ENCODE measurements at places on chromosomes 13 and 19.

GRCh38 chr13:111533900-111534683 is 213.7 kb downstream of the TEX29 start:
- no peak for DNase-seq

DNA sequence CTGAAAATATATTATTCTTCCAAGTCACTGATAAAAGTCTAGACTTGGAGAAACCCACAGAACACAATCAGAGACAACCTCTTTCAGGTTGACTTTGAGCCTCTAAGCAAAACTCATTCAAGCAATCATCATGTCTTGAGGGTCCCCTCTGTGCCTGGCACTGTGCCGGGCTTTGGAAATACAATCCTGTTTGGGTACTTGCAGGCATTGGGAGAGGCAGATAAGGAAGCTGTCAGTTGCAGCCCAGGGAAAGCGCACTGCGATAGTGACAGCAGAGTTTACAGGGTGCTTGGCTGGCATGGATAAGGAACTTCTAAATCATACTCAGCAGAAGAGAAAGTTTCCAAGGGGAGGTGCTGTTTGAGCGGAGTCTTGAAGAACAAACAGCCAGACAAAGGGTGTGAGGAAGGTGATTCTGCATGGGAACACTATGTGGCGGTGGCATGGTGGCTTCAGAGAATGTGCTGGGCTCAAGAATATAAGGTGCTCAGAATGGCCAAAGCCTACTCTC is 9.1 kb downstream of the SERP2 start:
- no peak for DNase-seq

DNA sequence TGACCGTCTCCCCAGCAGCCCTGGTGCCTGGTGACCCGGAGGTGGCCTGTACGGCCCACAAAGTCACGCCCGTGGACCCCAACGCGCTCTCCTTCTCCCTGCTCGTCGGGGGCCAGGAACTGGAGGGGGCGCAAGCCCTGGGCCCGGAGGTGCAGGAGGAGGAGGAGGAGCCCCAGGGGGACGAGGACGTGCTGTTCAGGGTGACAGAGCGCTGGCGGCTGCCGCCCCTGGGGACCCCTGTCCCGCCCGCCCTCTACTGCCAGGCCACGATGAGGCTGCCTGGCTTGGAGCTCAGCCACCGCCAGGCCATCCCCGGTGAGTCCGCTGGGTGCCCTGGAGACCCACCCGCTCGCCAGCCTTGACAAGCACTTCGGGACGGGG is 2.2 kb downstream of the MADCAM1 start:
- no peak for DNase-seq

GRCh38 chr13:112105244-112105681 is 38.3 kb downstream of the SOX1 start:
- DNase-seq: no peak

DNA sequence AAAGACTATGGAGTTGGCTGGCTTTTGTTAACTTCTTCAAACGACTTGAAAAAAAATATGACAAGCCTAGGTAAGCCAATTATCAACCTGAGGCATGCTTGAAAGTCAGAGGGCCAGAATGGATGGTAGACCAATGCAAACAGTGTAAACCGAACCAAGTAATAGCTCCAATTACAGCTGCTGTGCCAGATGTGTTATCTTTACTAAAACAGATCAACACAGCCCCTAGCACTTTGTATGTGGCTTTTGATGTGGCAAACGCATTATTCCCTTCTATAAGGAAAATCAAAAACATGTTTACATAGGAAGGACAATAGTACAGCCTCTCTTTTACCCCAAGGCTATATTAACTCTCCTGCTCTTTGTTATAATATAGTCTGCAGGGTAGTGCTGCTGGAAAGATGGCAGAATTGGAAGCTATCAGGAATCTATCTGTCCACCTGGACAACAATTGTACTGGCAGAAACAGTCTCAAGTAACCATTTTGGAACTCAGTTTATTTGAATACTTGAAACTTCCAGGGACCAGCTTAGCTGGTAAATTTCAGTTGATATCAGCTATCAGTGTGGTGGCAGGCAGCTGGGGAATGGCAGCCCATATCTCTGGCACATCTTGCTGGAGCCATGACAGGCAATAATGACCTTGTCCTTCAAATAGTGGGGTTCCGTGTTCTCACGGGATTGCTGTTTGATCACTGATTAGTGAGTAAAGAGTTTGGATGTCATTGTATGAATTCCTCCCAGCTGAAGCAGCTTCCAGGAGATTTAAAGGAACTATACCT is 144.4 kb upstream of the WASF3 start:
- no peak for DNase-seq

DNA sequence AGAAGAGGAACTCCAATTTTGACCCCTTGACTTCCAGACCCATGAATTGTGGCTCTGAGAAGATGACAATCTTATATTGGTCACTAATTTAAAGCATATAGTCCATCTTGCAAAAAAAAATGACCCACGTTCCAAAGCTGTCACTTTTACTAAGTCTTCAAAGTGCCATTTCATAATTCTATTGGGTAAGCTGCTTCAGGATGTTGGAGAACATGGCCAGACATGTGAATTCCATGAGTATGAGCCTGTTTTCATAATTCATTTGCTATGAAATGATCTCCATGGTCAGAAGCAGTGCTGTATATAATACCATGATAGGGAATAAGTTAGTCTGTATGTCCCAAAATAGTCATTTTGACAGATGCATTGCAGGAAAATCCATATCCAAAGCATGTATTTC is 1787.3 kb downstream of the SLITRK5 start:
- no peak for DNase-seq

DNA sequence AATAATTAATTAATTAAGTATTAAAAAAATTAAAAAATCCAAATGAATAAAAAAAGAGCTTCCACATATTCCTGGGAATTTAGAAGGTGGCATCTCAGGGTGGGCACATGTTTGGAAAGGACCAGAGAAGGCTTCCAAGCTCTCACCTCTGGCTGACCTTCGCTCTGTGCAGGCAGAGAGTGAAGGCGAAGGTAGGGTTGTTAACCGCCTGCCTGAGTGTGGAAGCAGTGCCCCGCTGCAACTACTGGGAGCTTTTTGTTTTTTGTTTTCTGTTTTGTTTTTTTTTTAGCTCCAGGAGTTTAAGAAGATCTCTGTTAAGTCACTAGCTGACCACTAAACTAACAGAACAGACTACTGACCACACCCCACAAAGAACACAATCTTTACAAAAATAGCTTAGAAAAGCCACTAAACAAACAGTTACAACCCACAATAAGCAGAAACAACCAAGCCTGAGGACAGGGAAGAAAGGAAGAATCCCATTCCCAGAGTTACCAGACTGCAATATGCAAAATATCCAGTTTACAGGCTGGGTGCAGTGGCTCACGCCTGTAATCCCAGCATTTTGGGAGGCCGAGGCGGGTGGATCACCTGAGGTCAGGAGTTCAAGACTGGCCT is 11.4 kb downstream of the ZNF541 start:
- DNase-seq: no peak

GRCh38 chr13:105602956-105603670 is 932.3 kb downstream of the EFNB2 start:
- no peak for DNase-seq

DNA sequence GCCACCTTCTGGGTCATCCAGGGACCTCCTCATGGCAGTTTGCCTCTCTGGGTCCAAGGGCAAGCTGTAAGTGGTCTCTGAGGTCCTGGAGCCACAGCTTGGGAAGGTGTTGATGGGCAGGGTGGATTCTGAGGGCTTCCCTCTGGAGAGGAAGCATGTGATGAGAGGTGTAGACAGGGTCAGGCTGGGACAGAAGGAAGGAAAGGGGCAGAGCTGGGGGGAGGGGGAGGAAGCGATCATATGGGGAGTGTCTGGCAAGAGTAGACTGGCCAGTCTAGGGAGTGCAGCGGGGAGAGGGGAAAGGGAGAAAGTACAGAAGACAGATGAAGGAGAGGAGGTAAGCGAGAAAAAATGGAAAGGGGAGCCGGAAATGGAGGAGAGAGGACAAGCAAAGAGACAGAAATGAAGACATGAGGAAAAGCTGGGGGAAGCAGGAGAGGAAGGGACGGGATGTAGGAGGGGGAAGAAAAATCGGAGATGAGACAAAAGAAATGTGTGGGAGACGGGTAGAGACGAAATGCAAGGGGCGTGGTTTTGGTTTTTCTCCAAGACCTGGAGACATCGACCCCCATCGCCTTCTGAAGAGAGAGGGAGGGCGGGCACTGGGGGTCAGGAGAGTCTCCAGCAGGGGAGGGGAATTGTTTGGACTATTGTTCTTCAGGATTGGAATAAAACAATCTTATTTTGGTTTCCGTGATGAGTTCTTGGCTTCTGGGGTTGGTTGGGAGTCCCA is 26.6 kb downstream of the ZSWIM9 start:
- DNase-seq: no peak

DNA sequence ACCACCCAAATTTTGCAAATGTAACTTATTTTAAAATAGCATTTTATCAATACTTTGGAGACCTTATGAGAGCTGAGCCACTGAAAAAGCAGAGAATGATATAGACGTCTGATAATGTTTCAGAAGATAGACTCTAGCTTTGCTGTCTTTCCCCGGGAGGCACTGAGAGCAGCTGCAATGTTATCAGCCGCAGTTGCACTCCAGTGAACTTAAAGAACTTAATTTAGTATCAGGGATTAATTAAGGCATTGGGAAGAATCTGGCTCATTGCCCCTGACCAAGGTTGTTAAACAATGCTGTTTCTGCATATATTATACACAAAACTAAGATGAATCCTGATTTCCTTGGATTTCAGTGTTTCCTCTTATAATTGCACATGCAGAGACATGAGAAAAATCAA is 75.7 kb upstream of the SGCG start:
- DNase-seq: no peak

DNA sequence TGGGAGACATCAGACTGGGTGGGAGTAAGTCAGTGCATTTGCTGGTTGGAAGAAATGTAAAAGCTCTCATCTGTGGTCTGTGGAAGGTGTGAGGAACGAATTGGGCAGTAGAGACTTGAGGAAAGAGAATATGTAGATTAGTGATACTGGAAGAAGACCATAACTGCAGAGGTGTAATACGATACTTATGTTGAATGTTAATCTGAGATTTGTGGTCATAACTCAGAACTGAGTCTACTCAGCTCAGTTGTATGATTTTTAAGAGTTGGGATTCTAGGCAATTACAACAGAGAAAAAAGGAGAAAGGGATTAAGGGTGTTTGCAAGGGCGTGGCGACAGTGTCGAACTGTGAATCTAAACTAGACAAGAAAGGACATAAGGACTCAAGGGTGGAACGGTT is 3.2 kb upstream of the IL17D start:
- DNase-seq: no peak

GRCh38 chr13:77930430-77930829 is 11.8 kb upstream of the EDNRB start:
- DNase-seq: no peak

- no peak for DNase-seq
Observed at GRCh38 chr19:20182222-20182785, 15.3 kb downstream of the ZNF486 start.

DNA sequence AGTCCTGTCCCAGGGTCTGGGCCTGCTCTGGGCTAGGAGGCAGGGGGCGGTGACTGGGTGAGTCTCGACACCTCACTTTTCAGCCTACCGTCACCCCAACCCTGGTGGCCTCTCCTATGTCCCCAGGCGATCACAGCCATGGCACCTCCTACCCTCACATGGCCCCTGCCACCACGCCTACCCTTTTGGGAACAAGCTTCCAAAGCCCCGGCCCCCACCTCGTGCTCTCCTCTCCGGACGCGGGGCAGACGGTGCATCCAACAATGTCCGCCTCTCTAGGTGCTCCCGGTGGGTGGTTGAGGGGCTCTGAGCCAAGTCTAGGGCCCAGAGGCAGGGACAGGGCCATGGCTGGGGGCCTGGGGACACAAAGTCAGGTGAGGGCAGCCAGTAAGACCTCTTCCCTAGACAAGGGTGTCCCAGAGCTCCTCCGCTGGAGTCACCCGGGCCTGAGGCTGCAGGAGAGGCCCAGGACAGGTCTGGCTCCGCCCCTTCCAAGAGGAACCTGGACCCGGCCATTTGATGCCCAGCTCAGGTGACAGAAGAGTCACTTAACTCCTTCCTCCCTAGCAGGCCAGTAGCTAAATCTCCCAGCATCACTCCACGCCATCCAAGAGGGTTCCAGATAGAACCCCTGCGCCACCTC is at the start of gene SYNE4:
Gene SYNE4, minus strand, starts transcription at position 478 of the 643 bp plus-strand sequence. Its CDS starts 132 bp downstream, at position 346.
- DNase-seq: no peak

- no peak for DNase-seq
Observed at GRCh38 chr19:42121036-42121621, 11.1 kb downstream of the POU2F2 start.

GRCh38 chr13:25901460-25902376 is 150.1 kb downstream of the SHISA2 start:
- DNase-seq: no peak

GRCh38 chr13:96052656-96053002 is 572 bp downstream of the UGGT2 start:
- DNase-seq: peak; percentile 45

- no peak for DNase-seq
Observed at GRCh38 chr13:50691681-50692263, 151.7 kb downstream of the DLEU7 start.

GRCh38 chr19:30446850-30447552 is 74.8 kb downstream of the ZNF536 start:
- DNase-seq: no peak

DNA sequence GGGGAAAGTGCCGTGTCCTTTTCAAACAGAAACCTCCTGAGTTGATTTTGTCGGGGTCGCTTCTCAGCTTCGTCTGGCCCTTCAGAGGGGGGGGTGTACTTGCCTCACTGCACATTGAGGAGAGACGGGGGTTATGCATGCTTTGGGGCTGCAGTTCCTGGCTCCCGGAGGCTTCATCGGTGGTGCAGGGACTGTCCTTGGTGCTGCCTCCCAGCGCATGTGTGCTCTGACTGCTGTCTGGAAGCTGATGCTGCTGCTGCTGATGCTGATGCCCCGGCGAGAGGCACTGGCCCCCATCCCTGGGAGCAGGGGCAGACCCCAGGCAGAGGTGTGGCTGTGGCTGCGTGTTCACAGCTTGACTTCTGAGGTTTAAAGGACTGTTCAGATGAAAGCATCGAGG is 91.0 kb downstream of the ARHGEF7 start:
- no peak for DNase-seq

DNA sequence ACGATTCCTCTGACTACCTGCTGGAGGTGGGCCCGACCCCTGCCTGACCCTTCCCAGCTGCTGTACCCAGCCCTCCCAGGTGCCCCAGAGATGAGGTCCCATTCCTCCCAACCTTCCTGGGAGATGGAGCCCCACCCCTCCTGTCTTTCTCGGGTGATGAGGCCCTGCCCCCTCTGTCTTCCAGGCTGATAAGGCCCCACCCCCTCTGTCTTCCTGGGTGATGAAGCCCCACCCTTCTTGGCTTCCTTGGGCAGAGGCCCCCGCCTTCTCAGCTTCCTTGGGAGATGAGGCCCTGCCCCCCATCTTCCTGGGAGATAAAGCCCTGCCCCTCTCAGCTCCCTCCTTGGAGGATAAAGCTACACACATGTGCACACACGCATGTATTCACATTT is 47.9 kb downstream of the CERS4 start:
- DNase-seq: no peak

GRCh38 chr13:98842070-98842469 is 89.6 kb upstream of the SLC15A1 start:
- no peak for DNase-seq

All from HL-60 (cell line).